ENCODE measurements at places on chromosomes 16 and 17.

DNA sequence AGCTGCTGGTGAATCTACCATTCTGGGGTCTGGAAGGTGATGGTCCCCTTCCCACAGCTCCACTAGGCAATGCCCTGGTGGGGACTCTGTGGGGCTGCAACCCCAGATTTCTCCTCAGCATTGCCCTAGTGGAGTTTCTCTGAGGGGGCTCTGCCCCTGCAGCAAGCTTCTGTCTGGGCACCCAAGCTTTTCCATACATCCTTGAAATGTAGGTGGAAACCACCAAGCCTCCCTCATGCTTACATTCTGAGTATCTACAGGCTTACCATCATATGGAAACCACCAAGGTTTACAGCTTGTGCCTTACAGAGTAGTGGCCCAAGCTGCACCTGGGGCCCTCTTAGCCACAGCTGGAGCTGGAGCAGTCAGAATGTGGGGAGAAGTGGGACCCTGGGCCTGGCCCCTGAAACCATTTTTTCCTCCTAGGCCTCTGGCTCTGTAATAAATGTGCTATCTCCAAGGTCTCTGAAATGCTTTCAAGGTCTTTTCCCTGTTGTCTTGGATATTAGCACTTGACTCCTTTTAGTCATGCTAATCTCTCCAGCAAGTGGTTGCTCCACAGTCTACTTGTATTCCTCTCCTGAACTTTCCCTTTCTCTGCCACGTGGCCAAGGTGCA lies 19.6 kb upstream of the DLX3 start:
- DNase-seq, result no peak

GRCh38 chr17:1455291-1455796 lies 688 bp downstream of the CRK start:
- DNase-seq, result no peak

DNA sequence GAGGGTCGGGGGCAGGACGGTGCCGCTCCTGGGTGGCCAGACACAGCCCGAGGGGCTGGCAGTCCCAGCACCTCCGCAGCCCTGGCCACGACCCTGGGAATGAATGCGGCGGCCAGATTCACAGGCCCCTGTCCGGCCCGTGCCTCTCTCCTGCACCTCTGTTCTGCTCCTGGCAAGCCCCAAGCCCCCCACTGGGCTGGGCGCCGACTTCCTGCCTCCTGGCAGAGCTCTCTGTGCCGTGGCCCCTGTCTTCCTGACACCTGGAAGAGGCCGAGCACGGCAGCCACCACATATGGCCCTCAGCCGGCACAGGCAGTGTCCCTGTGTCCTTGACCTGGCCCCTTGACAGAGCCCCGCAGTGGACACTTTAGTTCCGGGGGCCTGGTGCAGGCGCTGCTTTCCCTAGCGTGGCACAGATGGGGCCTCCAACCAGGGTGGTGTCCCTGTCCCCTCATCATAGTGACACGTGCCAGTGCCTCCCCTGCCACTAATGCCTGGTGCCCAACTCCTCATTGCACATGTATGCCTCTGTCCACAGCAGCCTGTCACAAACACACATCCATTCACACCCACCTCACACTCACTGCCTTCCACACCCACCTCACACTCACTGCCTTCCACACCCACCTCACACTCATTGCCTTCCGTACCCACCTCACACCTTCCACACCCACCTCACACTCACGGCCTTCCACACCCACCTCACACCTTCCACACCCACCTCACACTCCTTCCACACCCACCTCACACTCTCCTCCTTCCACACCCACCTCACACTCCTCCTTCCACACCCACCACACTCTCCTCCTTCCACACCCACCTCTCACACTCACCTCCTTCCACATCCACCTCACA lies 110.6 kb upstream of the PLCG2 start:
- no peak for DNase-seq

GRCh38 chr17:32863559-32863958 lies 13.4 kb downstream of the MYO1D start:
- no peak for DNase-seq

GRCh38 chr16:16189842-16190241 lies 33.5 kb downstream of the ABCC6 start:
- DNase-seq, result no peak

- DNase-seq, result no peak
Measured at GRCh38 chr16:31400191-31400590, 7.1 kb downstream of the ITGAD start.

DNA sequence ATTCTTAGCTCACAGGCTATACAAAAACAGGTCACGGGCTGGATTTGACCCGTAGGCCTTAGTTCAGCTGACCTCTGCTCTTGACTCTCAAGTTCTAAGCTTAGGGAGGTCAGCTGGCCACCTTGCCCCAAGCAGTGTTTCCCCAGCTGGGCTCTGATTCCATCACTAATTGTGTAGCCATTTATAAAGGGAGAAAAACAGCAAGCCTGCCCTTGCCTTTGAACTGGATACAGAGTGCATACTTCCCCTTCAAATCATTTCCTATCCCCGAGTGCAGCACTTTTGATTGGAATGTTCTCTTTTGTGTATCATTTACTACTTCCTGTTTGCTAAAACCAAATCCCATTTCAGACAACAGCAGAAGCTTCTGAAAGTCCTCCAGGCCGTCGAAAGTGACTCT lies 153.6 kb downstream of the KATNIP start:
- DNase-seq, result no peak

DNA sequence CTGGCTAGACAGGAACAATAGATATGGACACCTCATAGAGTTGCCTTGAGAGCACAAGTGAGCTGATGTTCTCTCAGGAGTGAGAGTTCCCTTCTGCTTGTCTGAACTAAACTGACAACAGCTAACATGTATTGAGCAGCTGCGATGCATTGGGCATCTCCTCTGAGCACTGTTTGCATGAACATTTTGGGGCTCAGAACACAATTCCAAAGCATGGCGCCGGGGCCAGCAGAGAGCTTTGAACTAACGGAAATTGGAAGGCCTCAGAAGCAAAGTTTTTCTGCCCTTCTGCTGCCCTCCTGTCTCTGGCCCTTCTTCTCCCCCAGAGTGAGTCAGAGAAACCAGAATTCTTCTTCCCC lies 38.1 kb downstream of the TRPV2 start:
- no peak for DNase-seq

GRCh38 chr17:76543826-76544545 lies 4.1 kb downstream of the PRCD start:
- DNase-seq, result no peak

DNA sequence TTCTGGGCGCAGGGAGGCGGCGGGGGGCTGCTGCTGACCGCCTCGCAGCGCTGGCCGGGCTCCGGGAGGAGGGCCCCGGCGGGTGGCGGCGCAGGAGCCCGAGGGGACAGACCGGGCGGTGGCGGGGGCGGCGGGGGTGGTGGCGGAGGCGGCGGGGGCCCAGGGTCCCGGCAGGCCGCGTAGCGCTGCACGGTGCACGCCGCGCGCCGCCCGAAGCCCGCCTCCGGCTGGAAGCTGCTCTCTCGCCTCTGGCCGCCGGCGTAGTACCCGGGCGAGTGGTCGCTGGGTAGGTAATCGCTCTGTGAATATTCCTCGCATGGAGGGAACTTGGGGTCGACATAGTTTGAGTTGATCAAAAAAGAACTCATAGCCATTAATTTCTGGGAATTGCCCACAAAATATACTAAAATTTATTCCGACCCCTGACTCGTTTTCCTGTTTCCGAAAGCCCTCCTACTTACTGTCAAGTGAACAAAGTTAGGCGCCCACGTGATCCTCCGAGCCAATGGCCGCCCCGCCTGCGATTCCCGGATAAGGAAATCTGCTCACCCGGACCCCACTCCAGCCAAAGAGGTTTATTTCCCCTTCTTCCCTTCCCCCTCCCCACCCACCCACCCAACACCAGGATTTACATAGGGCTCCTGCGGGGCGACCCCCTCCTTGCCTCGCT lies at the start of gene HOXB4:
Gene HOXB4 (minus strand): TSS at position 405 of the 670 bp plus-strand sequence. CDS start 31 bp downstream, at position 374.
- DNase-seq, result no peak

DNA sequence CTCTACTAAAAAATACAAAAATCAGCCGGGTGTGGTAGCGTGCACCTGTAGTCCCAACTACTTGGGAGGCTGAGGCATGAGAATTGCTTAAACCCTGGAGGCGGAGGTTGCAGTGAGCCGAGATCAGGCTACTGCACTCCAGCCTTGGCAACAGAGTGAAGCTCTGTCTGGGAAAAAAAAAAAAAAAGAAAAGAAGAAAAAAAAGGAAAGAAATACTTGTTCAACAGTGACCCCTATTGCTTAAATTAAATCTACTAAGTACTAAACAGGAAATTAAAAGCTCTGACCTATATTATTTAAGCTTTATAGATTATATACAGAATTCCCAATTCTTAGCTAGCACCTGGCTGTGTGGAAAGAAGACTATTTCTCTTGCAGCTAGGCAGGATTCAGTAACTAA lies 48.9 kb downstream of the FBXL20 start:
- no peak for DNase-seq

DNA sequence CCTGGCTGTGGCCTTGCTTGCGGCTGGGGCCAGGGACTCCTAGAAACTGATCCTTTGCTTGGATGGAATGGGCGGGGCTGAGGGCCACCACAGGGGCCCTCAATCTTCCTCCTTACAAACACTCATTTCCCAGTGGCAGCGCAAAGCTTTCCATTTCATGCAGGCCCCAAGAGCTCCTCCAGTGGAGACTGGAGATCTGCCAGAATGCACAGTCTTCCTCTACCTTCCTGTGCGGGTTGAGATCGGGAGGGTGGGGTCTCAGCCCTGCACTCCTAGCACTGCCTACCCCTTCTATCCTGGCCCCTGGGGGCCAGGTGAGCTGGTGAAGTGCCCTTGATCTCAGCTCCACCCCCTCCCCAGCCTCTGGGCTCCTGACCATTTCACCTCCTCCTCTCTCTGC lies 1.7 kb downstream of the NRN1L start:
- DNase-seq, result no peak

DNA sequence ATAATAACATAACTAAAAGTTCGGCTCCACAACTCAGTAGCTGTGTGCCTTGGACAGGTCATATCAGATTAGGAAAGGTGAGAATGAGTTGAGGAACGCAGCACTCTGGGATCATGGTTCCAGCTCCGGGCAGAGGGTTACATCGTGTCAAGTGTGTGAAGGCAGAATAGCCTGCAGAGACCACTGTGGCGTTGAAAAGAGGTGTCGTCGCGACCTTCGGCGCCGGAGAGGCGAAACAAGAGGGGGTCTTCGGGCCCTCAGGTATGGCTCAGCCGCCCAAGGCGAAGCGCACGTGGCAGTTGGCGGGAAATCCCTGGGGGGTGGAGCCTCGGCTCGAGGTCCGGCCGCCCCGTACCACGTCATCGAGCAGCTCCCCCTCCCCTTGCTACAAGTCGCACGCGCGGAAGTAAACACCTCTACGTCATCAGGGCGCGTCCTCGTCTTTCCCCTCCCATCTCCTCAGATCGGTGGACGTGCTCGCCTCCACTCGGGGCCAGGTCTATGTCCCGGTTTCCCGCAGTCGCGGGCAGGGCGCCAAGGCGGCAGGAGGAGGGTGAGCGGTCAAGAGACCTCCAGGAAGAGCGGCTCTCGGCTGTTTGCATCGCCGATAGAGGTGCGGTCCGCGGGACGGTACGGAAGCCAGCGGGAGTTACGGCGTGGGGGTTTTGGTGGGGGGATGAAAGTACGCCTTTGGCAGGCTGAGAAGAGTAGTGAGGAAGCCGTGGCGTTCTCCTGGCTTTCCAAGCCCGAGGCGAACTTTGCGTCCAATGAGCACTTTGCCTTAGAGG lies at the start of gene DHX40:
Gene DHX40 (plus strand): TSS at position 440 of the 788 bp plus-strand sequence. CDS start 62 bp downstream, at position 502.
- peak; percentile 84 for DNase-seq

DNA sequence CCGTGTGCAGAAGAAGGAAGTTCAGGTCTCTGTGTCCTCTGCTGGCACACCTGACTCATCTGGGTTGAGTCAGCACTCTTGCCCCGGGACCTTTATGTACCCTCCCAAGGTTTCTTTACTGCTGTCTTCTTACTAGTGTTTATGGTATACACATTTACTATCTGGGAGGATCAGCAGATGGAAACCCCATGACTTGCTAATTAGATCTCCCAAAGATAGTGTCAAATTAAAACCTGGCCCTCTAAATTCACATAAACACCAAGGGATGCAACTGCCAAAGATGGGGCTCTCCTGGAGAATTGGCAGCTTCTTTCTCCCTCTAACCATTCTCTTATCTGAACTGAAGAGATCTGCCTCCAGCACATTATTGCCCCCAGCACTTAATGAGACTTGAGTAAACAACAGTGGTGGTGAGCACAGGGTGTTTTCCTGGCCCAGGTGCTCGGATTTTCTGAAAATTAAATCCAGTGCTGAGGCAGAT lies 718.1 kb upstream of the SOX9 start:
- DNase-seq, result no peak

DNA sequence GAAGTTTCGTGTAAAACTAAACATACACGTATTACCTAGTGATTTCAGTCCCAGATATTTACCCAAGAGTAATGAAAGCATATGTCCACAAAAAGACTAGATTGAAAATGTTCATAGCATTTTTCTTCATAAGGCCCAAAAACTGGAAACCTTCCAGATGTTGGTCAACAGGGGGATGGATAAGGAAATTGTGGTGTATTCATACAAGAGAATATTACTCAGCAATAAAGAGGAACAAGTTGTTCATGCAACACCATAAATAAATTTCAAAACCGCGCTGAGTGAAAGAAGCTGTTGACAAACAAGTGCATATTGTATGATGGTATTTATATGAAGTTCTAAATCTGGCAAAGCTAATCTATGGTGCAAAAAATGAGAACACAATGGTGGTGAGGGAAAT lies 54.1 kb upstream of the NFAT5 start:
- no peak for DNase-seq

GRCh38 chr17:27106347-27106981 lies 187.4 kb upstream of the WSB1 start:
- DNase-seq, result no peak
